ENCODE measurements at places on chromosomes 6 and 20.

DNA sequence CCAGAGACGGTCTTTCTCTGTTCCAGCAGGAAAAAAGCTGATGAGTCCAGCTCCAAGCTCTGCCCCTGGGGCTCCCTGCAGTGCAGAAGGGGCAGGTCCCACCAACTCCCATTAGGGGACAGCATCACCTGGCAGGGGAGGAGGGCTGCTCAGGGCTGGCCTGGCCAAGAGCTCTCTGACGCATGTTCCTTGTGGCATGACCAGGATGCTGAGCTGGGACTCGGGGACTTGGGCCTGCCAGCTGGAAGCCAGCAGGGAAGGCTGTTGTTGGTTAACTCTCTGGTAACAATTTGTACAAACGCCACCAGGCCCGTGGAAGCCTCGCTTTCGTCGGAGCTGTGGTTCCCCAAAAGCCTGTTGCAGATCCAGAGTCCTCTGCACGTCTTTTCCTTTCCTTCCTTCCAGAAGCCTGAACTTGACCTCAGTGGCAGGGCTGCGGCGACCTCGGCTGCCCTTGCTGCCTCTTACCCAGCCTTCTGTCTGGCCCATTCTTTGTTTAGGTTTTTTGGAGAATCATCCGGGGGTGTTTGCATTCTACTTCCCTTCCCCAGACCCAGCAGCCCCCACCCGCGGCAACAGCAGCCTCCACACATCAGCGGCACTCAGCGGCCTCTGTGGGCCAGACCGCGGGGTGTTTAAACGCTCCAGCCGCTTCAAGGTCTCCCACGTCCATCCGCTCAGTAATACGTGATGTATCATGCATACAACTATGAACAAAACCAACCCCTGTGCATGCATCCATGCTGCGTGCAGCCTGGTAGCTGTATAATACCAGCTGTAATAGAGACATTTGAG is 63.3 kb downstream of the GNAS-AS1 start:
- no peak for DNase-seq

GRCh38 chr20:38283236-38283635 is 20.7 kb upstream of the BPI start:
- no peak for DNase-seq

DNA sequence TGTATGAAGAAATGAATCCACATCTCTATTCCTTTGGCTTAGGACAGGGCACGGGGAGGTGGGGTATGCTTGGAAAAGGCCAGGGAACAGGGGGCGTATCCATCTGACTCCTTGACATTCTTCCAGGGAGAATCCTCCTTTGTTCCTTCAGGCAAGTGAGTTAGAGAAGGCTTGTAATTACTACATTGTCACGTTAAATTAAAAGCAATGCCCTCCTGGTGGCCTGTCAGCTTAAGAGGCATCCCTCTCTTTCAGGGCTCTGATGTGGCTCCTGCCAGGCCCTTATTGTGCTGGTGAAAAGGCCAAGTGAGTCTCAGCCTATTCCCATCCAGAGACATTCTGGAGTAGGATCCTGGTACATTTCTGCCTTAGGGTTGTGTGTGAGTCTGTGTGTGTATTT is 128.3 kb downstream of the FOXA2 start:
- DNase-seq: no peak

DNA sequence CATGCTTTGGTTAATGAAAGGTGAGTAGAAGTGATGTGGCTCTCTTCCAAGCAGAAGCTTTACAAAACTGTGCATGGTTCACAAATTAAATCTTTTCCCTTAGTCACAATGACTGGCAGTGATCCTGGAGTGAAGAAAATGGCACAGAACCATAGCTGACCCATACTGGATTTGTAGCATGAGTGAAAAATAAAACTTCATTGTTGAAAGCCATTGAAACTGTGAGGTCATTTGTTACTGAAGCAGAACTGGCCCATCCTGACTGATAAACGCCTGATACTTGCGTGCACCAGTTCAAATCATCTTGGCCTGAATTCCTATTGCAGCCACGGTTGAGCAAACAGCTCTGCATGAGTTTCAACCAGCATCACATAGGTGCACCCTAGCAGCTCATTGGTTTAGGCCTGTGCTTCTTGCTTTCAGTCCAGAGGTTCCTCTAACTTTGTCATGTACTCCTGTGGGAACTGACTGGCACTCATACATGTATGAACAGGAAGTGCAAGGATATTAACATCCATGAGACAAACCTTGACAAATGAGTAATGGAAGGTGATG is 40.5 kb downstream of the SAMD5 start:
- DNase-seq: no peak

DNA sequence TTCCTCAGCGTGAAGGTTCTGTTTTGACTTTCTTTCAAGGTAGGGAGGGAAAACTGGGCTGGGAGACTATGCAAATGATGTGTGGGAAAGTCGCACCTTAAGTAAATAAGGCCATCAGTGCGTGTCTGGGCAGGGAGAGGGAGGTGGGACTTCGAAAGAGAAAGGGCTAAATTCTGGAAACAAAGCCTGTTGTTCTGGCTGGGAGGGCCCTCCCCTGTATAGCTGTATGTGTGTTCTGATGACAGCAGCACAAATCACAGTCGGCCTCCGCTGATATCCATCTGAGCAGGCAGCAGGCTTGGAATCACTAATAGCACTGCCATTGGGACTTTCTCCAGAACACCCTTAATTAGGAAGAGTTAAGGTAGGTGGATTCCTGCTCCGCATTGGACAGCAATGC is 19.2 kb downstream of the JAG1 start:
- no peak for DNase-seq

Data from stimulated activated CD8-positive, alpha-beta memory T cell treated with anti-CD3 and anti-CD28 coated beads, Interleukin-7, amount 100 ng/mL, for 1 hour (primary cell).